Tongue (tissue), 3 donors: ENCODE measurements at places on chromosomes 1 and 21.

- peak; percentile 76 for DNase-seq
Observed at GRCh38 chr1:193589597-193590040, 403.2 kb upstream of the B3GALT2 start.

DNA sequence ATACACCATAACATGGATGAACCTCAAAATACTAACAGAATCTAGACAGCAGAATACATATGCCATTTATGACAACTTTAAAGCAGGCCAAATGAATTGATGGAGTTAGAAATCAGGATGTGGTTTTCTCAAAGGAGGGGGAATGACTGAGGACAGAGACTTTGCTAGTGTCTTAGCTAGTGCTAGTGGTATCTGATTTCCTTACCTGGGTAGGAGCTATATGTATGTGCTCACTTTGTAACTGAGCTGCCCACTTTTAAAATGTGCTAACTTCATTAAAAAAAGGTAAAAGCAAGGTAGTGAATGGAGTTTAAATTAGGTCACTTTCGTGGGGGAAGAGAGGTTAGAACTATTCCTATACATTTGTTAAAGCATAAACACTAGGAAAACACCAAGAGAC is 2.6 kb downstream of the GTF2B start:
- DNase-seq, result no peak

DNA sequence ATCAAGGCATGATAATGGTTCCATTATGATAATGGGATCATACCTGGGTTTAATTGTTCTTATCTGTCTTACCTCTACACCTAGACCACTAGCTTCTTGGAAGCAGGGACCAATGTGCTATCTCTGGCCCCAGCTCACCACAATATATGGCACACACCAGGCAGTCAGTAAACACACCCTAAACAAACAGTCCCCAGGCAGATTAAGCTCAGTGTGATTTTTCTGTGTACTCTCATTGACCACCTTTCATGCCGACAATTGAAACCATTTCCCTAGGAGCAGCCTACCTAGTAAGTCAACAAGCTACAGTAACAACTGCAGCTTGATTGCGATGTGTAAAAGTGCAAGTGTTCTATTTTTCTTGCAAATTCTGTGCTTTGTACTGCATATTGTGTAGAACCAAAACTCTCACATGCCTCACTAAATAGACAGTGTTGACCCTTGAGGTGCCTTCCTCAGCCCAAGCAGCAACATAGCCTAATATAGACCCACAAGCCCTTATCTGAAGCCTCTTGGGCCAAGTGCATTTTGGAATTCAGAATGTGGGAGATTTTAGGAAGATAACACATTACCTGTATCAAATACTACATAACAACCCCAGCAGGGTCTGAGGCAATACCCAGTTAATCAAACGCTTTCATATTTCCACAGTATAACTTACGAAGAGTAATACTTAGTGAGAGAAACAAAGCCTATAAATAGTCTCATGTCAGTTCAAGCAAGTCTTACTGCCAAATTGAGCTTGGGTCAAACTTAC is 32.0 kb downstream of the INPP5B start:
- DNase-seq, result no peak

GRCh38 chr1:71857862-71858261 is 424.5 kb downstream of the NEGR1 start:
- DNase-seq, result peak; percentile 14

DNA sequence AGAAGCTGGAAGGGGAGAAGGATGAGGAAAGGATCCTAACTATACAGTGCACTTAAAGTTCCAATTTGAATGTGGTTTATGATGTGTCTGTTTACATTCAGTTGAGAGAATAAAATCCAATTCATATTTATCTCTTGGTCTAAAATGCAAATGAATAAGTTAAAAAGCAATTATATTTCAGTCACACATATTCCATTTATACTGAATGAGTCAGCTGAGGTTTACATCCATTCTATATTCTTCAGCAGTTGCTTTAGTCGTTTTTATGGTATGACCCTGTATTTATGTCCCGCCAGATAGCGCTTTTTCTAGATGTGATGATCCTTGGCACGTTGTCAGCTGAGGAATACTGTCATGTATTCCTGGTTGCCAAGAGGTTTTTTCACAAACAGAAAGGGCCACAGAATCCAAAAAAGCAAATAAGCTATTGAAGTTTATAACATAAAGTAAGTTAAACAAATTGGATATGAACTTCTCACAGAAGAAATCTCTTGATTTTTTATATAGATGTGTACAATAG is 866.2 kb downstream of the NCAM2 start:
- DNase-seq, result no peak
